Mammary microvascular endothelial cell (primary cell): ENCODE measurements at places on chromosomes 1 and 21. TPM values are rescaled to one million over a fixed set of nuclear protein-coding genes. Genes with fewer than 3 reads are reported as not detected.

STUM gene
- not detected in 2 replicates for total RNA-seq

C1QC gene
- total RNA-seq, result not detected in 2 replicates

FMN2 gene
- total RNA-seq, result 0.15 TPM in 1 of 2 replicates, not detected in the other

OLIG1 gene
- total RNA-seq, result not detected in 2 replicates

PSMG1 gene
- total RNA-seq, result 66.4 and 75.2 TPM in 2 replicates

AIM2 gene
- not detected in 2 replicates for total RNA-seq

CDK18 gene
- total RNA-seq, result 0.15 and 1.4 TPM in 2 replicates

RGS13 gene
- total RNA-seq, result not detected in 2 replicates

MAN1C1 gene
- 0.30 and 0.67 TPM in 2 replicates for total RNA-seq

SLC22A15 gene
- not detected in 2 replicates for total RNA-seq

LAMTOR5 gene
- 163 and 210 TPM in 2 replicates for total RNA-seq

KCNJ15 gene
- 0.47 and 2.3 TPM in 2 replicates for total RNA-seq

SLC35F3 gene
- total RNA-seq, result not detected in 2 replicates

S100A12 gene
- not detected in 2 replicates for total RNA-seq

KANK4 gene
- total RNA-seq, result not detected in 2 replicates

MYBPHL gene
- total RNA-seq, result not detected in 2 replicates

PADI3 gene
- not detected in 2 replicates for total RNA-seq
